NCI-H774 (cell line): ENCODE measurements at places on chromosomes 3 and 15.

DNA sequence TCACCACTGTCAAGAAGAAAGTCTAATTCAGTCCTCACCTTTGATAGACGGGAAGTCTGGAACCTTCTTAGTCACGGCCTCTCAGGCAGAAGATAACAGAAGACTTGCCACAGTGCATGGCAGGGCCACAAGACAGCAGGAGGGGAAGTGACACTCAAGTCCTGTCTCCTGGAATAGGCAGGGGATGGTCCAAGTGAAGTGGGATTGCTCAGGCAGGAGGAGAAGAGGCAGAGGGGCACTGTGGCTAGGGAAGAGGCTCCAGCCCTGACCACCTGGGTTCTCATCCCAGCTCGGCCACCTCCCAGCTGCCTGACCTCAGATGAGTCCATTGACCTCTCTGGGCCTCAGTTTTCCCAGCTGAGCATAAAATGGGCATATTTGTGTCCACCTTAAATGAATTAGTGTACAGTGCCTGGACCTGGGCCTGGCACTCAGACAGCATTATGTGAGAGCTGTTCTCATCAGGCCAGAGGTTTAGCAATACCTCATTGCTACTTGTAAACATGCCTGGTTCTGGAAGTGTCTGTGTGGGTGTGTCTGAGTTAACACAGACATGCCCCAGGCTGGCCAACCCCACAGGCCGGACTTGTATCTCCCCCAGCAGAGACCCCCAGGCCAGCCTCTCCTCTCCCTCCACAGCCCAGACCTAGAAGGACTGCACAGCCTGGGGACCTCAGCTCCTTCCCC is 11.5 kb upstream of the PCSK6 start:
- no peak for DNase-seq

DNA sequence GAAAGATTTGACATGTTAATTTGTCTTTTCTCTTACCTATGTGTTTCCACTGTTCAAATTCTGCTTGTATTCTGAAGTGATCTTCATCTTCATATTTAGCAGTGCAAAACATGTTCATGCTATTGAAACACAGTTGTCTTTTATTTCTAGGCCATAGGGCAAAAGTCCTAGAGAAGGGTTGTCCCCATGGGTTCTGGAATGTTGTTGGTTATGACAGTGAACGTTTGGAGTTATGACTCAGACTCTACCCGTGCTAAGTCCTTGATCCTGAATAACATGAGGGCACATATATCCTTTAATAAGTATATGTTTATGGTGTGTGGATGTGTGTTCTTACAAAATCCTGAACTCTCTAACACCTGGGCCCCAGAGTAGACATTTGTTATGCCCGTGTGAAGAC is 23.0 kb upstream of the ARPP21 start:
- DNase-seq, result no peak

DNA sequence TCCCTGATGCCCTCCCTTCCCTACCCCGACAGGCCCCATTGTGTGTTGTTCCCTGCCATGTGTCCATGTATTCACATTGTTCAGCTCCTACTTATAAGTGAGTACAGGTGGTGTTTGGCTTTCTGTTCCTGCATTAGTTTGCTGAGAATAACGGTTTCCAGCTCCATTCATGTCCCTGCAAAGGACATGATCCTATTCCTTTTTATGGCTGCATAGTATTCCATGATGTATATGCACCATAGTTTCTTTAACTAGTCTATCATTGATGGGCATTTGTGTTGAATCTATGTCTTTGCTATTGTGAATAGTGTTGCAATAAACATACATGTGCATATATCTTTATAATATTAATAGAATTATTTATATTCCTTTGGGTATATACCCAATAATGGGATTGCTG is 52.1 kb upstream of the TNFSF10 start:
- no peak for DNase-seq

- no peak for DNase-seq
These were observed 5.1 kb downstream of the RNU6-1 start for GRCh38 chr15:67834581-67835296.
